ENCODE measurements at places on chromosomes 1 and 21. TPM values are rescaled to one million over a fixed set of nuclear protein-coding genes. Genes with fewer than 3 reads are reported as not detected.

GJA9 gene
- not detected for total RNA-seq

ZMPSTE24 gene
- 51.9 TPM for total RNA-seq

IPP gene
- total RNA-seq, result 4.9 TPM

S100A2 gene
- total RNA-seq, result 0.33 TPM

VCAM1 gene
- 15.0 TPM for total RNA-seq

VAMP4 gene
- 4.2 TPM for total RNA-seq

RGS4 gene
- total RNA-seq, result 371 TPM

CRNN gene
- not detected for total RNA-seq

HSF2BP gene
- 1.1 TPM for total RNA-seq

TOR1AIP1 gene
- 44.2 TPM for total RNA-seq

TSPAN1 gene
- total RNA-seq, result not detected

NDC1 gene
- 31.0 TPM for total RNA-seq

SPATA21 gene
- total RNA-seq, result not detected

GRIK1 gene
- not detected for total RNA-seq

TCHH gene
- total RNA-seq, result not detected

TNFSF4 gene
- 11.8 TPM for total RNA-seq

C1orf185 gene
- not detected for total RNA-seq

HSPA13 gene
- total RNA-seq, result 49.6 TPM

GPR153 gene
- total RNA-seq, result 1.4 TPM

GNG12 gene
- 285 TPM for total RNA-seq

SLC19A2 gene
- total RNA-seq, result 5.6 TPM

KCNQ4 gene
- not detected for total RNA-seq

KRTAP7-1 gene
- total RNA-seq, result not detected

CD1D gene
- 0.10 TPM for total RNA-seq

KRTCAP2 gene
- 141 TPM for total RNA-seq

KCNN3 gene
- 2.3 TPM for total RNA-seq

EVA1C gene
- total RNA-seq, result 26.7 TPM

TPTE gene
- total RNA-seq, result not detected

PLEKHN1 gene
- total RNA-seq, result 0.65 TPM

RXFP4 gene
- not detected for total RNA-seq

LRRC38 gene
- total RNA-seq, result not detected

RHEX gene
- not detected for total RNA-seq

ASB17 gene
- not detected for total RNA-seq

TTLL7 gene
- total RNA-seq, result 0.98 TPM

SLC27A3 gene
- 11.6 TPM for total RNA-seq

F13B gene
- total RNA-seq, result not detected

OR2L13 gene
- not detected for total RNA-seq

SH2D2A gene
- total RNA-seq, result 0.33 TPM

LGR6 gene
- not detected for total RNA-seq

FCAMR gene
- not detected for total RNA-seq

CELA2A gene
- total RNA-seq, result not detected

CRYBG2 gene
- not detected for total RNA-seq

TRIM46 gene
- total RNA-seq, result 6.9 TPM

SLC30A2 gene
- total RNA-seq, result not detected

MIXL1 gene
- not detected for total RNA-seq

DNALI1 gene
- 2.3 TPM for total RNA-seq

LDLRAD2 gene
- not detected for total RNA-seq

CYP4X1 gene
- total RNA-seq, result 3.3 TPM

LINGO4 gene
- total RNA-seq, result not detected

SPATA46 gene
- not detected for total RNA-seq

IFI44L gene
- total RNA-seq, result 1.3 TPM

SPRR4 gene
- not detected for total RNA-seq

CHI3L1 gene
- total RNA-seq, result not detected

HES2 gene
- 31.7 TPM for total RNA-seq

TMEM81 gene
- 1.3 TPM for total RNA-seq

S100A16 gene
- 678 TPM for total RNA-seq

SYT11 gene
- total RNA-seq, result 35.9 TPM

CENPL gene
- 20.7 TPM for total RNA-seq

ADORA1 gene
- total RNA-seq, result not detected

GPR157 gene
- 3.9 TPM for total RNA-seq
